ENCODE measurements at places on chromosomes 6 and 20.

- DNase-seq = no peak
These were observed 87.2 kb downstream of the BMP7 start for GRCh38 chr20:57179265-57179664.

GRCh38 chr20:1841554-1842140, 53.6 kb upstream of the SIRPA start:
- no peak for DNase-seq

DNA sequence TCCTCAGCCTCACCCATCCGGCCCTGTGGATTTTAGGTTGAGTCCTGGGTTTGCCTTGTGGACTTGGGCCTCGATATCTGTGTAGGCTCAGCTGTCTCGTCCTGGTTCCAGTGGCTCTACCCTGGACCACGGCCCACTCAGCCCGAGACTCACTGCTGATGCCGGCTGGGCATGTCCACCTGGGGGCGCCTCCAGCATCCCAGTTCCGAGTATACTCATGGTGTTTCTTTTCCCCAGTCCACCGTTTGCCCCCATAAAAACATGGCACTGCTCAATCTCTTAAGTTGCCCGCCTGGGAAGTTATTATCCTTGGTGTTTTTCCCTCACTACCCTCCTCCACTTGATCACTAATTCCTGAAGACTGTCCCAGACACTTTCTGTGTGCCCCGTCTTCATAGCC, 99.1 kb downstream of the ARID1B start:
- DNase-seq = no peak

DNA sequence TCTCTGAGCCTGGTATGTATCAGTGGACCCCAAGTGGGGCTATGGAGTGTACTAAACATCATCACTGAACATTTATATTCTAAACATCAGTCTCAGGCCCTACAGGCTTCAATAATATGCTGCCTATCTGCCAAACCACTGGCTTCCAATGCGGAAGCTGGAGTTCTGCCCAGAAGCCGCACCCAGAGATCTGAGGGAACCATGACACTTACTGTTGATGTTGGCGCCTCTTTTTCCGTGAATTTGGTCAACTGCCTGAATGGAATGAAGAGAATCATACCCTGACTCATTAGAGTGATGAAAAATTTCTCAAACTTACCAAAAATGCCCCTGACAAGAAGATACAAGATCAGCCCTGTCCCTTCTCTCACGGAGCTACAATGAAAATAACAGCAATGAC, 66.2 kb downstream of the SLC22A23 start:
- no peak for DNase-seq

GRCh38 chr20:8798505-8798904, 270.4 kb upstream of the PLCB4 start:
- no peak for DNase-seq

DNA sequence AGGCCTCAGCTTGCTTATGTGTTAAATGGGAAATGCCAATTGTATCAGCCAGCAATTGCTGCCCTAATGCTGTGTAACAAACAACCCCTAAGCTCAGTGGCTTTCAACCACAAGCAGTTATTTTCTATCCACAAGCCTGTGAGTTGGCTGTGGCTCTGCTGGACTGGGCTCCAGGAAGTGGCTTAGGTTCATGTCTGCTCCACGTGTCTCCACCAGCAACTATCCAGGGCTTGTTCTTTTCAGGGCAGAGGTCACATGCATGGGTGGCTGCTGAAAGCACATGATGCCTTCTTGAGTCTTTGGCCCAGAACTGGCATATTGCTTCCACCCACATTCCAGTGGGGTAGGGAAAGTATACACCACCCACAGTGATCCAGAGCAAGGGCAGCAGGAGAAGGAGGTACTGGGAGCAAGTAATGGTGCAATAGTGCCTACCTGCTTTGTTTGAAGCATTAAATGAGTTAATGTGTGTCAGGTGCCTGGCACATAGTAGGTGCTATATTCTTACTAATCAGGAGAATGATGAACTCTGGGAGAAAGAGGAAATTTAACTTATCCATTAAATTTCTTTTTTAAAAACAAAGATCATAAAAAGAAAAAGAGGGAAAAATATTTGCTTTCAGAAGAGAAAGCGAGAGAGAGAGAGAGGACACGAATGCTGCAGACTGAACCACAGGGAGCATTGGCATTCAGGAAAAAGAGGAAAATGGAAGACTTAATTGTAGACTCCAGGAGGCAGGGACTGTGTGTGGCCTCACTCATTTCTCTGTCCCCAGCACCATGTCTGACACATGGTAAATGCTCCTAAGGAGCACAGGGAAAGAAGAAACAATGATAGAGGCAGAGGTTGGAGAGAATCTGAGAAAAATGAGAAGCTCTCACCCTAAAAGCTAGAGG, 25.2 kb upstream of the RNF24 start:
- no peak for DNase-seq

- no peak for DNase-seq
These were observed 29.7 kb upstream of the EXOC2 start for GRCh38 chr6:722608-723007.
